ENCODE measurements at places on chromosomes 4 and X. TPM values are rescaled to one million over a fixed set of nuclear protein-coding genes. Genes with fewer than 3 reads are reported as not detected.

- no peak for DNase-seq
Measured at GRCh38 chr4:37762294-37762990, 64.0 kb upstream of the PGM2 start.

DNA sequence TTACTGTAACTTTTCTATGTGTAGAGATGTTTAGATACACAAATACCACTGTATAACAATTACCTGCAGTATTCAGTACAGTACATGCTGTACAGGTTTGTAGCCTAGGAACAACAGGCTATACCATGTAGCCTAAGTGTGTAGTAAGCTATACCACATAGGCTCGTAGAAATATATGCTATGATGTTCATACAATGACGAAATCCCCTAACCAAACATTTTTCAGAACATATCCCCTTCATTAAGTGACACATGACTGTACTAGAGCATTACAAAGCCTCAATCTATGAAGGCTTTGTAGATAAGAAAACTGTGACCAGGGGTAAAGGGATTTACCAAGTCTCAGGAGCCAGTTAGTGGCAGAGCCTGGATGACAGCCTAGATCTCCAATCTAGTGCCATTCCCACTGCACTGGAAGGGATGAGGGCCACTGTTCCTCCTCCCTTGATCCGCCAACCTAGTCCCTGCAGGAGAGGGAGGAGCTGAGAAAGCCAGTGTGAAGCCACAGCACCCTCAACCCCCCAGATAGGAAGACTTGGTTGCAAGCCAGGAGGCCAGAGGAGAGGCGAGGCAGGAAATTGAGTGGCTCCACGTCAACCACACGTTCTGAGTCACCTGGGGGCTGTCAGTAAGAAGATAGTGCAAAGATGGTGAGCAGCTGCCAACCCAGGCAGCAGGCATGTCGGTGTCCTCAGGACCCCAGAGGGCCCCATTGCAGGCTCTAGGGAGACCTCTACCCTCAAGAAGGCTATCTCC is 227.7 kb downstream of the BCOR start:
- peak; percentile 35 for DNase-seq

The P2RY10 gene
- not detected for polyA plus RNA-seq

The STATH gene
- polyA plus RNA-seq = not detected

DNA sequence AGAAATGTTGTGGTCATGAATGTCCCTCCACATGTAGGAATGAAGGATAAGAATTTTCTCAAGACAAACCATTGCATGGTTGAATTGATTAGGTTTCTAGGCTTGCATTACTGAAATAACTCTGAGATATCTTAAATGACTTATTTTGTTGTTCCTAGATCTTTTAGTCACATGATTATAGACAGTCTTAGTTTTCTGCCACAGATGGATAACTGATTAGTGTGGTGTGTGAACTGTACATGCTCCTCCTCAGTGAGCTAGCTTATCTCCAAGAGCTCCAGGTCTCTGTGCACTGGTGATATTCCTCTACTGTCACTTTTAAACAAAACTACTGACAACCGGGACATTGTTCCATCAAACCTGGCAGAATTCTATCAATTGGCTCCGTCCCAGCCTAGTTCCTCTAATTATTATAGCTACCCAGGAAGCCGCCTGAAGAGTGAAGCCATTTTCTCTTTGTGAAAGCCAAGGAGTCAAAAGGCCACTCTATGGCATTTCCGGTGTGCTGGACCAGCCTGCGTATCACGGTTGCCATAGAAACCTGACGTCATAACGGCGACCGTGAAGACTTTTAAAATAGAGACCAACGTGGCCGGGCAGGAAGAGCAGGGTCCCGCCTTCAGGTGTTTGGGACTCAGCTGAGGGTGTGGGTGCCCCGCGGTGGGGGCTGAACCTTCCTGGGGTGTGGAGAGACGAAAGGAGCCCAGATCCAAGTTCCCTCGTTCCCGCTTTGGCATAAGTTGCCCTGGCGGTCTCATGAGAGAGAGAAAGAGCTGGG is 28.1 kb downstream of the BEX3 start:
- peak; percentile 88 for DNase-seq
